GM23338 (cell line): ENCODE measurements at places on chromosomes 1 and 21. TPM values are rescaled to one million over a fixed set of nuclear protein-coding genes. Genes with fewer than 3 reads are reported as not detected.

- DNase-seq: no peak
These were observed 43.6 kb downstream of the C21orf91 start for GRCh38 chr21:17775431-17776126.

DNA sequence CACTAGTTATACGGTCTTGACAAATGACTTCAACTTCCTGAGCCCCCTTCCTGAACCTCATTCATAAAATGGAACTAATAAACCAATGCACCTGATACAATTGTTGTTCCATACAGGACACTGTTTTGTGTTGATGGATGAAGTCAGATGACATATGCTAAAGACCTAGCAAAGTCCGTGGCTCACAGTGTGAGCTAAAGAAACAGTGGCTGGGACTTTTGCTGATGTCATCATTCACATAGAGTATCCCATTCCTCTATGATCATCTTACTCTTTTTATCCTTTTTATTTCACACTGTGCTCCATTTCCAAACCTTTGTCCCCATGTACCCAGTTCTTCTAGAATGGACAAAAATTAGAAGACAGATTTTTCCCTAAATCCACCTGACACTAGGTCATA lies 83.7 kb upstream of the KAZN start:
- DNase-seq: no peak

GRCh38 chr1:17874231-17874630 lies 119.1 kb downstream of the ACTL8 start:
- DNase-seq: no peak

- DNase-seq: no peak
These were observed 13.4 kb upstream of the PEF1 start for GRCh38 chr1:31657972-31658510.

LRRC53 gene
- polyA plus RNA-seq: not detected in 2 replicates

KISS1 gene
- not detected in 2 replicates for polyA plus RNA-seq

CTSE gene
- polyA plus RNA-seq: not detected in 2 replicates

RNF11 gene
- 22.3 and 23.7 TPM in 2 replicates for polyA plus RNA-seq

- DNase-seq: no peak
These were observed 63.8 kb downstream of the LAMC1 start for GRCh38 chr1:183087001-183087400.

DNA sequence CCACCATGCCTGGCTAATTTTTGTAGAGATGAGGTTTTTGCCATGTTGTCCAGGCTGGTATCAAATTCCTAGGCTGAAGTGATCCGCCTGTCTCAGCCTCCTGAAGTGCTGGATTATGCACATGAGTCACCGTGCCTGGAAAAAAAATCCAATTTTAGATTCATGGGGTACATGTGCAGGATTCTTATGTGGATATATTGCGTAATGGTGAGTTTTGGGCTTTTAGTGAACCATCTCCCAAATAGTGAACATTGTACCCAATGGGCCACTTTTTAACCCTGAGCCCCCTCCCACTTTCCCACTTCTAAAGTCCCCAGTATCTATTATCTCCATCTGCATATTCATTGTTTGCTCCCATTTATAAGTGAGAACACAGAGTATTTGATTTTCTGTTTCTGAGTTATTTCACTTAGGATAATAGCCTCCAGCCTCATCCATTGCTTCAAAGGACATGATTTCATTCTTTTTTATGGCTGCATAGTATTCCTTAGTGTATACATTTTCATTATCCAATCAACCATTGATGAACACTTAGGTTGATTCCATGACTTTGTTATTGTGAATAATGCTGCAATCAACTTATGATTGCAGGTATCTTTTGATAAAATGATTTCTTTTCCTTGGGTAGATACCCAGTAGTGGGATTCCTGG lies 104.4 kb downstream of the MAP3K21 start:
- DNase-seq: no peak

DNA sequence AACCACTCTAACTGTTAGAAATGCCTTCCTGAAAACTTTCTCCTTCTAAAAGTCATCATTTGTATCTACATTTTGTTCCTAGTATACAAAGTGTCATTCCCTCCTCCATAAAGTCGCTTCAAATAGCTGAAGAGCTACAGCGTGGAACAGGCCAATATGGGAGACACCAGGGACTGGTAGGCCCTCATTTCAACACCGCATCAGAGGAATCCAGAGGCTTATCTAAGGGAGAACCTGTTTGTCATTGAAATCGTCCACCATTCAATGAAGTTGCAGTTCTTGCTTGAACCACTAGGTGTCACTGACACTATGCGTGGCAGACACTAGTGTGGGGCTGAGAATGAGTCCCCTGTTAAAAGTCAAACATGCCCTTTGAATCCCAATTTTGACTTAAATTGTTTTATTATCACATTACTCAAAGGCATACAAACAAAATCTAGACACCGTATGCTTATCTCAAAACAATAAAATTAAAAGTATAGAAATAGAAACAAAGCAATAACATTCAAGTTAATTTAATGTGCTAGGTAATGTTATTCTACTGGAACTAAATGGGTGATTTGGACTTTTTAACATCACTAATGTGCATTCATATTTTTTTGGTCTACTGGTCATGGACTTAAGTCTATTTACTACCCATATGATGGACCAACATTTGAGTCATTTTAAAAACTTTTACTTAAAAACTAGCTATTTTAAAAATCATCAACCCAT lies 182.3 kb downstream of the FCRL5 start:
- peak; percentile 85 for DNase-seq

DNA sequence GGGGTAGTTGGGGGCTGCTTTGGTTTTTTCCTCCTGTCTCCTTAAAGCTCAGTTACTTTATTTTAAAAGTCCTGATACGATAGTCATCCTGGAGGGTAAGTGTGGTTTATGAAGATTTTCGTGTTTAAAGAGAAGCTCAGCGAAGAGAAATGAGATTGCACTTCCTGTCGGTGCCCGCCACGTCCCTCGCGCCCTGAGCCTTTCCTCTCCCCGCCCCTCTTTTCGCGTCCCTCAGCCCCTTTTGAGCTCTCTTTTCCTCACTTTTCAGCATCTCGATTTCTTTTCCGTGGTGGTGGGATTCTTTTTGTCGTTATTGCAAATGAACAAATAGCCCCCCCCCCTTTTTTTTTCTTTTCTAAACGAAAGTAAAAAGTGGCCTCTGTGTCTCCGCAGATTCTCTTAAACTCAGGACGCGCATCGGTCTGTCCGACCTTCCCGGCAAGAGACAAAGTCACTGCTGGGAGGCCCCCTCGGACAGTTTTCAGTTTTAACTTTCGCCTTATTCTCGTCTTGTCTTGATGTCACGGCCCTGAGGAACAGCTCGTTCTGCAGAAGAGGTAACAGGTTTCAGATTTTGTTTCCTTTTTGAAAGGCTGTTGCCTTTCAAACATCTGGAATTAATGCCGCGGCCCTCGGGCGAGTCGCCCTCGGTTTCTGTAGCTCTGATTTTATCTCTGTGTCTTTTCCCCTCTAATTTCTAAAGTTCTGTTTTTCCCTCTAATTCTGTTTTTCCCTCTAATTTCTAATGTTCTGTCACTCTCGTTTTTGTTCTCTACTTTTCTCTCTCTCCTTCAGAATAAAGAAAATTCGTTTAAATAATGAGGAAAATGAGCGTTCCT lies 1.0 kb upstream of the DMRTA2 start:
- peak; percentile 52 for DNase-seq

GRCh38 chr1:85047472-85048295 lies 616 bp downstream of the MCOLN3 start:
- DNase-seq: peak; percentile 57

DNA sequence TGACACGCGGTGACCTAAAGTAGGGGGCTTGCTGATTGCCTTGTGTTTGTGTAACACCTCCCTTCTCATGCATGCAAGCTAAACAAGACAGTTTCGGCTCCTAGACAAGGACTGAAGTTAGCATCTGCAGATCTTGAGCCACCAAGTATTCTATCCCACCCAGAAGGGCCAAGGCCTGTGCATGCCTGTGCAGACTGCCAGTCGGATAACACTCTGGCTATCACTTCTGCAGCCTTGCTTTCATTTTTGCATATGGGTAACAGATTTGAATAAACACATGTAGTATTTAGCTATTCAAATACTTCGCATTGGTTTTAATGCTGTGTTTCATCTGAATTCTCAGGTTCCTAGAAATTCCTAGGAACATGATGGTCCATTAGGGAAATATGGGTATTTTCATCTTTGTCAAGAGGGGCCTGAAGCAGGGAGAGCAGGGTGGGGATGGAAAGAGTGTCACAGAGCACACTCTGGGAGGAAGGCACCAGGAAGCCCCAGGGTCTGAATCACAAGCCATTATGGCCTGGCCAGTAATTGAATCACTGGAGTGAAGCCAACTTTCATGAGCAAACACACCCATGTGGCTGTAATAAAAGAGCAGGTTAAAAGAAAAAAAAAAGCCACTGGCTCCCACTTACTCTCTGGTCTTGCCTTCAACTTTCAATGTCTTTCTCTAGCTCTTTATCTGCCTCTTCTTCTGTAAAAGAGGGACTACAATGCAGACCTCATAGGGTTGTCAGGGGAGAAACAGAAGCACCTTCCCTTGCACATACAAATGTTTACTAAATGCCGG lies 28.3 kb downstream of the GADD45A start:
- DNase-seq: no peak

DNA sequence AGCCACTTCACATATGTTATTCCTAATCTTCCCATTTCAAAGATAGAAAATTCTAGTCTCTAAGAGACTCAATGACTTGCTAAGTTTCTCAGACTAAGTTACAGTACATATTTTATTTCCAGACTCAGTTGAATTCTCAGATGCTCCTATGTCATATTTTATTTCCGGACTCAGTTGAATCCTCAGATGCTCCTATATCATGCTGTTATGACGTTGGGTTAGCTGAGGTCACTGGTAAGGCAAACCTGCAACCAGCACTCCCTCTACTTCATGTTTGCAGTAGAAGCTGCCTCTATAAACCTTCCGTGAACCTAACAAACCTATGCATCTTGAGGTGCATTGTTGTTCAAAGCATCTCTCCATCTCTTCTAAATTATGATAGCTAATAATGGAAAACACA lies 187.1 kb upstream of the SGIP1 start:
- DNase-seq: no peak

PROK1 gene
- polyA plus RNA-seq: not detected in 2 replicates

DNA sequence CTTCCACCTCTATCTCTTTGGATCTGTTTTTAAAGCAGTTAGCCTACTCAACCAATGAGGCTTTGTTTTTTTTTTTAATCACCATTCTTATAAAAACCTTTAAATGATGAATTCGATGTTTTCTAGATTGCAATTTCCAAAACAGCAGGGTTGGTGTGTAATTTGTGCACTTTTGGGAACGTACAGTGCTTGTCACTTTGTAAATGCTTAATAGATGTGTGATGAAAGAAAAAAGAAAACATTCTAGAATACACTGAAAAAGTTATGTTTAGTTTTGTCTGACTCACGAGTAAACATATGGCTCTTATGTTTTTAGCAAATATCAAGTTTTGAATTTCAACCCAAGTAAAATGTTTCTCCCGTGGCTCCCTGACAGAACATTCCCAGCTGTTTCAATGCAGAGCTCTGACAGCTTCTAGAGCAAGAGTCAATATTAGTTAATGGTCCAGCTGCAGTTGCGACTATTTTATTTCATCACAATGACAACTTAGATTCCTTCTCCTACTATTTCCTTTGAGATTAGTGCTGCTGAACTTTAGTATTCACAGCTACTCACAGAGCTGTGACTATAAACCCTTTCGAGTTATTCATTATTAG lies 362.5 kb upstream of the ADAMTS5 start:
- DNase-seq: no peak

DNA sequence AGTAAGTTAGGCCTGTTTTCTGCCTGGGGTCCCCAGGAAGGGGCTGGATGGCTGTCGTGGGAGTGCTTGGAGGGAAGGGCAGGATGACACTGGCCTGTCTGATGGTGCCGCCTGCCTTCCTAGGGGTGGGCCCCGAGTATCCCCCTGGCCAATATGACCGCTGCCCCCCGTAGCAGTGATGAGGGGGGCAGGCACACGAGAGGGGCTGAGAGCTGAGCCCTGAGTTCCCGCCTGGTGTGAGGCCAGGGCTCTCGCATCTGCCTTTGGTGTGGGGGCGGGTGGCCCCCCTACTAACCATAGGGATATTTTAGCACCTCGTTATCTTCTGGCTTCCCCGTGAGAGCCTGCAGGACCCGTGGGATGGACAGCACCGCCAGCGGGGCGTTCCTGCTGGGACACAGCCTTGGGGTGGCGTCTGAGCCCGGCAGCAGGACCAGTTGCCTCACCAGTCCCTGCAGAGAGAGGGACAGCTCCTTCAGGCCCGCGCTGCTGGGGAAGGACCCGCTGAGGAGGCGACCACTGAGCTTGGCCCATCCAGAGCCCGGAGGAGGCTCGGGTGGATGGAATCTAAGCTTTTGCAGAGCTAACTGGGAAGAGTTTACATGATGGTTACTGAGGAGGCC lies 10.4 kb downstream of the KRTAP10-1 start:
- no peak for DNase-seq

GRCh38 chr21:43921979-43922945 lies 57.2 kb downstream of the AGPAT3 start:
- DNase-seq: no peak

- no peak for DNase-seq
These were observed 2.0 kb upstream of the CD101 start for GRCh38 chr1:116999596-116999995.

GRCh38 chr1:213303286-213303685 lies 252.2 kb downstream of the RPS6KC1 start:
- peak; percentile 71 for DNase-seq

GRCh38 chr1:43134068-43134467 lies 38.0 kb downstream of the EBNA1BP2 start:
- peak; percentile 44 for DNase-seq

- DNase-seq: peak; percentile 11
These were observed 1252.1 kb upstream of the ADGRL4 start for GRCh38 chr1:80258659-80259058.

SEMA6C gene
- 6.2 and 8.5 TPM in 2 replicates for polyA plus RNA-seq

GRCh38 chr21:35932232-35932911 lies 128.0 kb downstream of the SETD4 start:
- no peak for DNase-seq

DNA sequence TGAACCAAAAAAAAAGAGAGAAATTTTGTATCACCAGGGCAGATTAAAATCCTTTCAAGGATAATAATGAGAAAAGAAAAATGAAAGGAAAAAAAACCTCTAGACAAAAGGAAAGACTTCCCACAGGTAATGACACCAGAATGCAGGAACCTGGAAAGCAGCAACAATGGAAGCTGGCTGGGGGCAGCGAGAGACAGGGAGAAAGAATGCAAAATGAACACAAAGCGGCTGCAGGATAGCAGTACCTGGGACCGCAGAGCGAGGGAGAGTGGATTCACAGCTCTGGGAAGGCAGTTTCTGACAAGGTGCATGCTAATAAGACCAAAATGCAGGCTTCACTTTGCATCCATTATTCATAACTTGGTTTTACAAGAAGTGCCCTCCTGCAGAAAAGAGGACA lies 349.0 kb downstream of the SIPA1L2 start:
- peak; percentile 84 for DNase-seq

- DNase-seq: peak; percentile 43
These were observed 25.2 kb upstream of the CDCA8 start for GRCh38 chr1:37667023-37667671.

DNA sequence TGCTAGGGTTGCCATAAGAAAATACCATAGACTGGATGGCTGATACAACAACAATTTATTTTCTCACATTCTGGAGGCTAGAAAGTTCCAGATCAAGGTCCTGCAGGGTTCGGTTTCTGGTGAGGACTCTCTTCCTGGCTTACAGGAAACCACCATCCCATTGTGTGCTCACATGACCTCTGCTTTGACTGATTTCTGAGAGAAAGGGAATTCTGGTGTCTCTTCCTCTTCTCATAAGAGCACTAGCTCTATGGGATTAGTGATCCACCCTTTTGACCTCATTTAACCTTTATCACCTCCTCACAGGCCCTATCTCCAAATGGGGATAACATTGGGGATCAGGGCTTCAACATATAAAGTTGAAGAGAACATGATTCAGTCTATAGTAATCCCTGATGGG lies 47.5 kb downstream of the MRPL39 start:
- no peak for DNase-seq

GRCh38 chr1:53573522-53573921 lies 114.3 kb downstream of the DMRTB1 start:
- DNase-seq: no peak
